ENCODE measurements at places on chromosomes 11 and 22.

- no peak for DNase-seq
Measured at GRCh38 chr11:75946531-75947530, 131.8 kb downstream of the UVRAG start.

DNA sequence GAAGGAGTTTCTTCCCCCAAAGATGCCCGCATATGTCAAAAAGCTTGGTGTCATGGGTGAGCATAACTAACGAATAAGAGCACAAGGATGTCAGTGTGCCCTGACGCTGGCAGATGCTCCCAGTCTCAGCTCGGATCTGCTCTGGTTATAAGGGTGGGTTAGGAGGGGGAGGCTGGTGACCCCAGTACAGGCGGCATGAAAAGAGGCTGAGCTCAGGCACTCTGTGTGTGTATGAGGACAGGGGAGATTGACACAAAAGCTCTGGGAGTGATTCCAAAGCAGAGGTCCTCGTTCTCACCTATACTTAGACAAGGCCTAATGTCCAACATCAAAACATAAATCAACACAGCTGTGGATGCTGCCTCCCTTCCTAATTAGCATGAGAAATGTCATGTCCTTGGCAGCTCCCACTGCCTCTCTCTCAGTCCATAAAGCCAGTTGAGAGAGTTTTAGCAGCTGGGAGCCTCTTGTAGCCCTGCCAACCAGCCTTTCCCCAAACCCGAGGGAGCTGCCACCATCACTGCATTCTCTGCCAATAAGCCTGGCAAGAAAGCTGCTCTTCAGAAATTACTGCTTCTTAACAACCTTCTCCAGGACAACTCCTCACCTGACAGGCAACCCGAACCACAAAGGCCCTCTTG lies 59.8 kb downstream of the SC5D start:
- DNase-seq, result no peak

DNA sequence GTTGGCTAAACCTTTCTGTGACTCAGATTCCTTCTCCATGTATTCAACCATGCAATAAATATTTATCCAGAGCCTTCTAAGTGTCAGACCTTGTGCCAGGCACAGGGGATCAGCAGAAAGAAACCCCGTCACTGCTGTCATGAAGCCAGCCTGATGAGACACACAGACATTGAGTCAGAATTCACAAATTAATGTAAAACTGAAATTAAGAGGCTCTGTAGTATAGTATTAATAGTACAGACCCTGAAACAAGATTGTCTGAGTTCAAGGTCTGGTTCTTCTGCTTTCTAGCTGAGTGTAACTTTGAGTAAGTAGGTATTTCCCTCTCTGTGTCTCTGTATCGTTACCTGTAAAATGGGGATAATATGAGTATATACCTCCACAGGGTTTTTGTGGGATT lies 46.9 kb downstream of the ME3 start:
- no peak for DNase-seq

DNA sequence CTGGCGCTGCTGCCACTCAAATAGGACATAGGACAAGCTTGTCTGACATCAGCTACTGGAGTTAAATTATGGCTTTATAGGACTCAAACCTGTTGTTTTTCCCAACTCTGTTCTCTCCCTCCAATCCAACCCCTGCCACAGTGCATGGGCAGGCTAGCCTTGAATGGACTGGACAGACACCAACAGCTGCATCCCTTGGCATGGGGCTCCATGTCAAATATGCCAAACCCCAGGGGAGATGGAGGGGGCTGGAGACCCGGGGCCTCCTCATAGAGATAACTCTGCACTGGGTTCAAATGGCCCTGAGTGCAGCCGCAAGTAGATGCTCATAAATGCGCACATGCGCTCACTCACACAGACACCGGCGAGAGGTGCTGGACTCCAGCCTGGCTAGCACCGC lies 28.9 kb downstream of the CD5 start:
- DNase-seq, result no peak

GRCh38 chr11:67098799-67099429 lies 20.1 kb upstream of the KDM2A start:
- no peak for DNase-seq

DNA sequence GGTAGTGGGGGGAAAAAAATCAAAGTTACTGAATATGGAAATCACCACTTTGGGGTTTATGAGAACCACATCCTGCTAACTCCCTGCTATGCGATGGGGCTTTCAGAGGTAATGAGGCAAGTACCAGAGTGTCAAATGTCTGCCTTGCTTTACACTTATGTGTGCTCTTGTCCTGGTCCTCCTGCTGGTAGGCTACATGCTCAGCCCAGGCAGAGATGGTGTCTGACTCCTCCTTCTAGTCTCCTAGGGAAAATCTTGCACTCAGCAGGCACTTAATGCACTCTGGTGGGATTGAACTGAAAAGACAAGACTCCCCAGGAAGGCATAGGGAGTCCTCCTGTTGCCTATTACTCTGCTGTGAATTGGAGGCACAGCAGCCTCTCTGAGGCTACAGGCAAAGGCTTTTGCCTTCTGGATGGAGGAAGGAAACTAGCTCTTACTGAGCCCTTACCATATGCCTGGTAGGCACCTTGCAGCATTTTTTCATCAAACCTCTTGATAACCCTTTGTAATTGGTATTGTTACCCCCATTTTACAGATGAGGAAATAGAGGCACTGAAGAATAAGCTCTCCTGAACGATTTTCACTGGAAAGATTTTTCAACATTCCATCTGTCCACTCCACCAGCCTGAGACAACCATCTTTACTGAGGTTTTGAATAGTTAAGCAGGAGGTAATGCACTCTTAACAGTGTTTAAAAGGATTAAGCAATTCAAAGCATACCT lies 132.1 kb upstream of the PAX6 start:
- DNase-seq, result no peak
